ENCODE measurements at places on chromosomes 11 and 22.
A peak's percentile ranks its signal among the peaks of the same experiment; 100 is the strongest.

GRCh38 chr11:32032478-32032877, 58.4 kb upstream of the RCN1 start:
- DNase-seq = no peak

- no peak for DNase-seq
These were observed 416.4 kb downstream of the MIAT start for GRCh38 chr22:27073601-27074425.

GRCh38 chr22:43820651-43821305, 8.7 kb upstream of the EFCAB6 start:
- no peak for DNase-seq

DNA sequence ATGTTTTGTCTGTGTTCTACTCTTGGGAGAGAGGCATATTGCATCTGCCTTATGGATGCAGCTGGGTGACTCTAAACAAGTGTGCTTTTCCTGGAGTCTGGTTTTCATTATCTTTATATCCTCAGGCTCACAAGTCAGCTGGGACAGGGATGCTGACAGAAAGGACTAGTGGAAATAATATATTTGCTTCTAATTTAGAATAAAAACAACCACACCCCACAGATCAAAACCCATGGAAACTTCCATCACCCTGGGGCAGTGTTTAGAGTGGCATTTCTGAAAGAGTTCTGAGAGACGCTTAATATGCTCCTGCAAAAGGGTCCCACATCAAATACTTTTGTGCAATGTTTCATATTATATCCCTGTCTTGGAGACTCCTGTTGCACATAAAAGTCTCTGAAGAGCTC, 20.8 kb downstream of the KCNE3 start:
- no peak for DNase-seq

- no peak for DNase-seq
These were observed 21.0 kb downstream of the OTUB1 start for GRCh38 chr11:64007160-64007628.

DNA sequence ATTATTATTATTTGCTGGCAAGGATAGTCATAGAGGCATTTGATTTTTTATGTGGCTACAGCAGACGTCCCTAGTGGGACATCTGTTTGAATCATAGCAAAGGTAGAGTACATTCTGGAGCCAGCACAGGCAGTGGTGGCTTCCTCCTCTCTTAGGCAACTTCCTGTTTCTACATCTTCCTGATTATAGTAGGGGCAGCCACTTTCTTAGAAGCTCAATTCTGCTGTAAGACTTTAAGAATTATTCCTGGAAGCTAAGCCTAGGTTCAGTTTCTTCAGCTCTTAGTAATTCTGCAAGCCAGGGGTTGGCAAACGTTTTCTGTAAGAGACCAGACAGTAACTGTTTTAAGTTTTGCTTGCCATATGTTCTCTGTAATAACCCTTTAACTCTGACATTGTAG, 129.3 kb upstream of the TENM4 start:
- DNase-seq = no peak

GRCh38 chr11:115132436-115133228, 371.6 kb downstream of the CADM1 start:
- no peak for DNase-seq

DNA sequence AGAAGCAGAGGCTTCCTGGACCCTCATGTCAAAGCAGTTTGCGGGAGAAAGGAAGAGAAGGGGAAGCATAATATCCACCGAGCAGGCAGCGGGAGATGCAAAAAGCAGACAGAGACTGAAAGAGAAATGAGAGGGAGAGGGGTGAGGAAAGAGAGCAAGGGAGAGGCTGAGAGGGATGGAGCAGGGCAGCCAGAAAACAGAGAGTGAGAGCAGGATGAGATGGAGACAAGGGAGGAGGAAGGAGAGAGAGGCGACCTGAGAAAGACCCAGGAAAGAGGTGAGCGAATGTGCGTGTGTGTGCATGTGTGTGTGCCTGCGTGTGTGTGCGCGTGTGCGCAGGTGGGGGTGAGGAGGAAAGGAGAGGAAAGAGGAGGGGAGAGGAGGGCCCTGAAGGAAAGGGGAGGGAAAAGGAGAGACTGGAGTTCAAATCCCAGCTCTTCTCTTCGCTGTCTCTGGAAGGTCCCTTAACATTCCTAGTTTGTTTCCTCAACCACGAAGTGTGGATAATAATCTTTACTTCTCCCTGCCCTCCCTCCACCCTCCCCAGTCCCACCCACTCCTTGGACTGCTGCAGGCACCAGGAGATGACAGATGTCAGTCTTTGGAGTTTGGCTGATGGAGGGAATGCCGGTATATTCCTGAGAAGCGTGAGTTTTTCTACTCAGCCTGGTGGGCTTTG, 67.9 kb downstream of the ISX start:
- no peak for DNase-seq

GRCh38 chr11:118914178-118914918, 11.4 kb downstream of the BCL9L start:
- DNase-seq = peak; percentile 82

- DNase-seq = no peak
These were observed 4.8 kb upstream of the FAM118A start for GRCh38 chr22:45304971-45305370.

DNA sequence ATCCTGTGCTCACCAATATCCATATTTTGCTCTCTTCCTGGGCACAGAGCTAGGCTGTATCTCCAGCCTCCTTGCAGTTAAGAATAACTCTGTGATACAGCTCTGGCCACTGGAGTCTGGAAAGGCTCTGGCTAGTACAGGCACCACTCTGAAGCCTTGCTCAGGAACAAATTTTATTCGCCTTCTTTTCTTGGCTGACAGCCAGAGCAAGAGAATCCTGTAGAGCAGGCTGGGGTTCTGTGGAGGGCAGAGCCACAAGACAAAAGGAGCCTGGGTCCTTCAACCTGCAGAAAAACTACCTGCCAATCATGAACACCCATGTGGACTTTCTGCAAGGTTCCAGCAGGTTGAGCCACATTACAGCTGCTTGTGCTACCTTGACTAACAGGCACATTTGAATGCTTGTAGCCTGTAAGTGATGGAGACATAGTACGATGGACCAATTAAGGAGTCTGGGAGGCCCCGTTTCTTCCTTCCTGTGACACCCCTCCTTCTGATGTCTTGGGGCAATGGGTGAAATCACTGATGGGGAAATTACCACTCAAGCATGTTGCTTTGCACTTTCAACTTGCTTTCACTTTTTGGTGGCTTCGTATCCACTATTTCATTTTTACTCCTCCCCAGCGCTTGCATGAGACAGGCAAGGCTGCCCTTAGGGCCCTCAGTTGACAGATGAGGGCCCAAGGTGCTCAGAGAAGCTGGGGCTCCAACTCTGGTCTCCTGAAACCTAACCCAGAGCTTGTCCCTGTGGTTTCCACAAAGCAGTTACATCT, 267.2 kb upstream of the SYN3 start:
- DNase-seq = no peak

- DNase-seq = no peak
These were observed 26.4 kb downstream of the IGLL5 start for GRCh38 chr22:22913989-22914388.

DNA sequence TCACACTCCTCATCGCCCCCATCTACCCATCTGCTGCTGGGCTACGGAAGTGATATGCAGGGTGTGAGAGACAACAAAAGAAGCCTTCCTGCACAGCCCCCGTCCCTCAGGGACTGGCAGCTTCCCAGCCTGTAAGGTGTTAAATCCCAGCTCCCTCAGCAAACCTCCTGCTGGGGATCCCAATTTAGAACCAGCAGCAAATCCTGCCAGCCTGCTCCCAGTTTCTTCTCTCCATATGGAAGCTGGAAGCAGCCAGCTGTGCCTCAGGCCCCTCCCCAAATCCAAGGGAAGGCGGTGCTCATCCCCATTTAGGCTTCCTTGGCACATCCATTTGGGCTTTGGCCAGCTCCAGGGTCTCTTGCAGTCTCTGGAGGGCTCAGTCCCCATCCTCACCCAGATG, 47.5 kb downstream of the PAMR1 start:
- DNase-seq = no peak

DNA sequence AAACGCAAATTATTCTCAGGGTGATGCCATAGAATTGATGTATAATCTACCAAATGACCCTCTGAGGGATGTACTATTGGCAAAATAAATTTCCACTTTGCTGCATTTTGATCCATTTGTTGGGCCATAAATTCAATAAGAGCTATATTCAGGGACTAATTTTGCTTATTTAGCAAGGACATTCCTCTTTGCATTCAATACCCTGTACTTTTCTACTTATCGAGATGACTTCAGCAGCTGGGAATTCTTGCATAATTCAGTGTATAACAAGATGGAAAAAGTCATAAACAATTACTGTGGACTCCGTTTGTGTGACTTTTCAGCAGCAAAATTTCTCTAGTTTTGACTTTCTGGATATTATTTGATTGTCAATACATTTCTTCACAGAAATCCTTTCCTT, 744.7 kb upstream of the CCDC179 start:
- DNase-seq = no peak

- no peak for DNase-seq
These were observed 48.1 kb downstream of the RPL27A start for GRCh38 chr11:8730697-8731020.
